ENCODE measurements at places on chromosomes 12 and 14. TPM values are rescaled to one million over a fixed set of nuclear protein-coding genes. Genes with fewer than 3 reads are reported as not detected.

Gene PTCSC3
- not detected for total RNA-seq

Gene DAO
- not detected for total RNA-seq

Gene PLEKHG7
- total RNA-seq, result not detected

Gene RAB3IP
- 12.9 TPM for total RNA-seq

Gene SERPINA3
- total RNA-seq, result 248 TPM

Gene IKZF4
- 10.2 TPM for total RNA-seq

Gene IRAK3
- 21.5 TPM for total RNA-seq

GRCh38 chr12:12977231-12977630 is 22.8 kb downstream of the HEBP1 start:
- no peak overlapping the region for H3K4me3 ChIP-seq
- DNase-seq, result no peak
- peaks cover 26% of the 10 kb centered on the region for H3K4me1 ChIP-seq
- peaks cover 72% of the 10 kb centered on the region for H3K36me3 ChIP-seq
- no peaks in the 10 kb centered on the region for H3K27me3 ChIP-seq

GRCh38 chr12:48419116-48419935 is 53.0 kb upstream of the ANP32D start:
- no peak for DNase-seq
- no peaks in the 10 kb centered on the region for H3K36me3 ChIP-seq
- H3K27me3 ChIP-seq, result no peaks in the 10 kb centered on the region
- peaks cover 5% of the 10 kb centered on the region for H3K4me1 ChIP-seq
- no peak overlapping the region for H3K27ac ChIP-seq
- H3K4me3 ChIP-seq, result no peak overlapping the region

DNA sequence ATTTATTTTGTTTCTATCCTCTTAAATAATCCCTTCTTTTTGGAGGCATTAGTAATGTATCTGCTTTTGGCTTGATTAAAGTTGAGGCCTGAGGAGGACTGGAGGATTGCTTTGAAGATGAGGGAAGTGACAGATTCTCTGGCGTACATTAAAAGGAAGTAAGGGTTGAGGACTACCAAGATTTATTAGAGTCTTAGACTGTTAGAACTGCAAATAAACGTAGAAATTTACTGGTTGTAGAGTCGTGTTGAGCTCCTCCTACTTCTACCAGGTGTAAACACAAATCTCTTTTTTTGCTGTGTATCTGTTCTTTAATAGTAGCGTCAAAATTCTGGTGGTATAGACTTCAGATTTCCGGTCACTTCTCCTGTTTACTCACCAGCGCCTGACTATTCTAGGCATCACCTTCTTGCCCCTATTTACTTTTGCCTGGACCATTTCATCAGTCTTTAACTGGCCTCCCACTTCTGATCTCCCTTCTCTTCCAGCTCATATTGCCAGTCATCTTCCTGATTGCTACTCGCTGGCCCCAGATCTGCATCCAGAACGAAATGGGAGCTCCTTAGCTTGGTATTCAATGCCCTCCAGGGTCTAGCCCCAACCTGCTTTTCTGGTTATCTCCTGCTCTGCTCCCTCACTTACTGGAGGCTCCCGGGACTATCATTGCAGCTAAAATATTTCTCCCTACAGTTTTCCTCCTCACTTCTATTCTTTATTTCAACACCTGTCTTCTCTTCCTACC is 8.4 kb upstream of the EID3 start:
- no peaks in the 10 kb centered on the region for H3K27me3 ChIP-seq
- H3K4me1 ChIP-seq, result peaks cover 98% of the 10 kb centered on the region
- H3K27ac ChIP-seq, result peak overlapping the region; percentile 6
- DNase-seq, result no peak
- H3K4me3 ChIP-seq, result no peak overlapping the region

DNA sequence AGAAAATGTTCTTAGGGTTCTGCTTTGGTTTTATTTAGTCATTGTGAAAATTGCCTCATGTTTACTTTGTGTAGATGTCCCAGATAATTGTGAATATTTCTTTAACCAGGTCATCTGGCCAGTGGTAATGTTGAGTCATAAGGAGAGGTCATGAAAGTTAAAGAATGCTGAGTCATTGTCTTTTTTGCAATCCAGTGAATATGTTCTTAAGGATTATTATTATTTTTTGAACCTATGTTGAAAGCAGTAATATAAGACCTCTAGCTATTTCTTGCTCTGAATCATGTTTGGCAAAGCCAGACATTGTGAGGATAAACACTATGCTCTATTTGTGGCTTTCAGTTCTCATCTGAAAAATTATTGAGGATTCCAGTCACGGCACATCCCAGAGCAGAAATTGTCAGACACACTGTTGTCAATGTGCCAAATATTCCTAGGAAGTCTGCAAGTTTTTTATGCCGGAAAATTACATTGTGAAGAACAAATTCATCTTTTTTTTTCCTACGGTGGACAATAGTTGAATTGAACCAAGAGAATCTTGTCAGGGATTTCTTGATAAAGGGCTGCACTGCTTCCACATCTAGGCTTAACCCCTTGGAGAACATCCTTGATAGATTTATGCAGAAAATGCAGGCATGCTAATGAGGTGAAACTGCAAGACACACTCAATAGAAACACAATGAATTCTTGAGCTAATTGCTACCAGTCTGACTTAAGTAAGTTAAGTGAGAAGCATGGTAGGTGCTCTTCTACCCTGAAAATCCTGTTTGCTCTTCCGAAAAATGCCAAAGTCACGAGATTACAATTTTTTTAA is 369.6 kb downstream of the ATP23 start:
- H3K27me3 ChIP-seq, result no peaks in the 10 kb centered on the region
- H3K4me1 ChIP-seq, result peaks cover 27% of the 10 kb centered on the region
- H3K36me3 ChIP-seq, result no peaks in the 10 kb centered on the region
- no peak for DNase-seq
- H3K27ac ChIP-seq, result peak overlapping the region; percentile 33

- H3K36me3 ChIP-seq, result no peaks in the 10 kb centered on the region
- no peak overlapping the region for H3K27ac ChIP-seq
- H3K4me1 ChIP-seq, result peaks cover 12% of the 10 kb centered on the region
These were observed 575 bp upstream of the FMNL3 start for GRCh38 chr12:49707812-49708147.

- no peaks in the 10 kb centered on the region for H3K27me3 ChIP-seq
- no peak overlapping the region for H3K27ac ChIP-seq
- DNase-seq, result peak; percentile 4
- H3K36me3 ChIP-seq, result no peaks in the 10 kb centered on the region
These were observed 45.2 kb upstream of the FKBP4 start for GRCh38 chr12:2749580-2749979.

DNA sequence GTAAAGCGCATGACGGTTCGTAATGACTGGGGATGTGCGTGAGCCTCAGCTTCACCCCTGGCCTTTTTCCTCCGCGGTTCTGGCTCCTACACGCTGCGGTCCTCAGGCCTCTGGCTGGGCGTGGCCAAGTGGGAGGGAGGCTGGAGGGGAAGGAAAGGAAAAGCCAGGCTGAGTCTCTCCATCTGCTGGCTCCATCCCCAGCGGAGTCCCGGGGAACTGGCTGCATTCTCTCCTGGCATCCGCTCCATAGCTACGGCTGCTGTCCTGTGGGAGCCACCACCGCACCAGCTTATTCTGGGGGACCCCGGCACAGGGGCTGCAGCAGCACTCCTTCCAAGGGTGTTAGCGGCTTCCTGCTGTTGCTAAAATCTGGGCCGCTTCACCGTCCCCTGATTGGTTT is 68.2 kb upstream of the SLC24A4 start:
- H3K4me1 ChIP-seq, result peaks cover 9% of the 10 kb centered on the region
- H3K27ac ChIP-seq, result no peak overlapping the region
- H3K36me3 ChIP-seq, result no peaks in the 10 kb centered on the region
- DNase-seq, result no peak

DNA sequence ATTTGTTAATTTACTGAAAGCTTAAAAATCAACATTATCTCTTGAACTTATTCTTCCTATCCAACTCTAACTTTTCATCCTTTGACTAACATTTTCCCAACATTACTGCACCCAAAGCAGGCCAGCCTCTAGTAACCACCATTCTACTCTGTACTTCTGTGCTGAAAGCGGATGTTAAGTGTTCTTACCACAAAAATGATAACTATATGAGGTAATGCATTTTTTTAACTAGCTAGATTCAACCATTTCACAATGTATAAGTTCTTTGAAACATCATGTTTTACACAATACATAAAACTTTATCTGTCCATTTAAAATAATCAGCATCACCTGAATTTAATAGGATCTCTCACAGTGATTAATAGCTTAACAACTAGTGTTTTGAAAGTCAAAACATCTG is 468.5 kb upstream of the MGAT4C start:
- H3K4me3 ChIP-seq, result no peak overlapping the region
- H3K27ac ChIP-seq, result no peak overlapping the region
- H3K27me3 ChIP-seq, result no peaks in the 10 kb centered on the region

DNA sequence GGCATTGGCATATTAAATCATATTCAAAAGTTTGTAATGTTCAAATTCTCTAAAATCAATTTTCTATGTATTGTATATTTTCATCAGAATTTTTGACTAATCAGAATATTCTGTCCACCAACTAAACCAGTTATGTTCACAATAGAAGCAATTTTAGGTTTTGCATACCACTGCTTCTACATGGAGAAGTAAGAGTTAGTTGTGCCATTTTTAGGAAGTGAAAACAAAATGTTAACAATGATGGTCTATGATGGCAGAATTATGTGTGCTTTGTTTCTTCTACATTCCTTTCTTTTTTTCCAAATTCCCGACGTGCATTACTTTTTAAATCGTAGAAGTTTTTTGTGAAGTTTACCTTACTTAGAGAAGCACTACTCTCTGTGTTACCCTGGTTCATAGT is 29.5 kb downstream of the ABHD12B start:
- no peak overlapping the region for H3K27ac ChIP-seq
- no peak overlapping the region for H3K4me3 ChIP-seq
- no peaks in the 10 kb centered on the region for H3K27me3 ChIP-seq

DNA sequence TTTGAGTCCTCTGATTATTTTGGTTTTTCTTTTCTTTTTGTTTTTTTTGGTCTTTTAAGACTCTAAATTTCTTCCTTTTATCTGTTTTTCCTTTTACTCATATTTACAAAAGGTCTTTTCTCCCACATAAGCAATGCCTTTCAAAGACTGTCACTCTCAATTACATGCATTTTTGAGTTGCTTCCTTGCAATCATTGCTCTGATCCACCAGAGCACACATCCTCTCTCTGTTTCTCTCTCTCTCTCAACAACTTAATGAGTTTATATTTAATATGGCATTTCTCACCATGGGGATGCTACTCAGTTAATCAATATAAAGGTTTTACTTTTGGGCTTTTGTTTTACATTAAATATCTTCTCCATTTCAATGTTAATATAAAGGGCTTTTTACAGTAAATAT is 62.7 kb upstream of the OR10AD1 start:
- no peaks in the 10 kb centered on the region for H3K36me3 ChIP-seq
- no peaks in the 10 kb centered on the region for H3K27me3 ChIP-seq
- H3K4me1 ChIP-seq, result no peaks in the 10 kb centered on the region
- H3K4me3 ChIP-seq, result no peak overlapping the region
- DNase-seq, result no peak

- no peak overlapping the region for H3K27ac ChIP-seq
- no peaks in the 10 kb centered on the region for H3K4me1 ChIP-seq
- H3K27me3 ChIP-seq, result no peaks in the 10 kb centered on the region
- no peak overlapping the region for H3K4me3 ChIP-seq
- H3K36me3 ChIP-seq, result no peaks in the 10 kb centered on the region
- DNase-seq, result no peak
These were observed 165.4 kb upstream of the SSTR1 start for GRCh38 chr14:38042322-38042721.

- DNase-seq, result no peak
- no peak overlapping the region for H3K4me3 ChIP-seq
- peak overlapping the region; percentile 68 for H3K27ac ChIP-seq
- no peaks in the 10 kb centered on the region for H3K36me3 ChIP-seq
- H3K4me1 ChIP-seq, result peaks cover 45% of the 10 kb centered on the region
These were observed 296.0 kb downstream of the RMST start for GRCh38 chr12:97758586-97758985.

- H3K27ac ChIP-seq, result no peak overlapping the region
- H3K27me3 ChIP-seq, result no peaks in the 10 kb centered on the region
- no peaks in the 10 kb centered on the region for H3K36me3 ChIP-seq
- peaks cover 45% of the 10 kb centered on the region for H3K4me1 ChIP-seq
- H3K4me3 ChIP-seq, result no peak overlapping the region
These were observed 697.9 kb downstream of the DIO2 start for GRCh38 chr14:79513446-79513845.

DNA sequence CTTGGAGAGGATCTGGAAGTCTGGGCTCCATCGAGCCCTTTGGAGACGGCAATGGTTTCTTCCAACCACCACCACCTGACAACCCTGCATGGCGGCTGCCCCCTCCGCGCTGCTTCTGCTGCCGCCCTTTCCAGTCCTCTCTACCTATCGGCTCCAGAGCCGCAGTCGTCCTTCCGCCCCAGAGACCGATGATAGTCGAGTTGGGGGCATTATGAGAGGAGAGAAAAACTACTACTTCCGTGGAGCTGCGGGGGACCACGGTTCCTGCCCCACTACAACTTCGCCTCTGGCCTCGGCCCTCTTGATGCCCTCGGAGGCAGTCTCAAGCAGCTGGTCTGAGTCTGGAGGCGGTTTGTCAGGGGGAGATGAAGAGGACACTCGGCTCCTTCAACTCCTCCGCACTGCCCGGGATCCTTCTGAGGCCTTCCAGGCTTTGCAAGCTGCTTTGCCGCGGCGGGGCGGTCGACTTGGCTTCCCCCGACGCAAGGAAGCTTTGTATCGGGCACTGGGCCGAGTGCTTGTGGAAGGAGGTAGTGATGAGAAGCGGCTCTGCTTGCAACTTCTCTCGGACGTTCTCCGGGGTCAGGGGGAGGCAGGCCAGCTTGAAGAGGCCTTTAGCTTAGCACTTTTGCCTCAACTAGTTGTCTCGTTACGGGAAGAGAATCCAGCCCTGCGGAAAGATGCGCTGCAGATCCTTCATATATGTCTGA is 499 bp downstream of the TOGARAM1 start:
- peak overlapping the region; percentile 89 for H3K27ac ChIP-seq
- DNase-seq, result peak; percentile 92
- no peaks in the 10 kb centered on the region for H3K27me3 ChIP-seq
- H3K36me3 ChIP-seq, result no peaks in the 10 kb centered on the region

DNA sequence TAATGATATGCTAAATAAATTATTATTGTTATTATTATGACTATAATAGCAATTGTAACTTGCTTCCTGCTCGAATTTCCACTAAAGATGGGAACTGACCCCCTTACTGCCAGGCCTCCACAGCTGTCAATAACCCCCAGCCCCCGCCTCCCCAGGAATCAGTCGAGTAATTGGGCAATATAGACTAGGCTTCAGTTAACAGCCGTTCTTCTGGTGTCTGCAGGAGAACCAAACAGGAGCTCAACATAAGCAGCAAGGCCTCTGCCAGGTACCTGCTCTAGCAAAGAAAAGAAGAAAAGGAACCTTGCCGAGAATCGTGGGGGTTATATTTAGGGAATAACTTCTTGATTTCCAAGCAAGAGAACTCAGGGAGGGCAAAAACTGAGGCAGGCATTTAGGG is 21.8 kb downstream of the HOXC4 start:
- no peaks in the 10 kb centered on the region for H3K36me3 ChIP-seq
- DNase-seq, result no peak
- H3K4me1 ChIP-seq, result no peaks in the 10 kb centered on the region
- H3K27ac ChIP-seq, result no peak overlapping the region

DNA sequence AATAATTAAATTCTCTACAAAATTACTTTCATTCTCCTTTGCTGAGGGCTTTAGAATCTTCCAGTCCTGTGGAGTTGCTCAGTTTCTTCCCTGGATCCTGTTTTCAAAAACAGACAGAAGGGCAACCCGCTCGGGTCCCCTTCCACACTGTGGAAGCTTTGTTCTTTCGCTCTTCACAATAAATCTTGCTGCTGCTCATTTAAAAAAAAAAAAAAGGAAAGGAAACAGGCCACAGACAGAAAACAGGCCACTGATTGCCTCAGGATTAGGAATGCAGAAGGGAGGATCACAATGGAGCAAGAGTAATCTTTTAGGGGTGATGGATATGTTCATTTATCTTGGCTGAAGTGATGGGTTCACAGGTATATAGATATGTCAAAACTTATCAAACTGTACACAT is 29.5 kb upstream of the HIGD1C start:
- no peak for DNase-seq
- peak overlapping the region; percentile 79 for H3K4me3 ChIP-seq
- H3K36me3 ChIP-seq, result no peaks in the 10 kb centered on the region
- H3K4me1 ChIP-seq, result peaks cover 39% of the 10 kb centered on the region
